ENCODE measurements at places on chromosomes 16 and 17. TPM values are rescaled to one million over a fixed set of nuclear protein-coding genes. Genes with fewer than 3 reads are reported as not detected.

DNA sequence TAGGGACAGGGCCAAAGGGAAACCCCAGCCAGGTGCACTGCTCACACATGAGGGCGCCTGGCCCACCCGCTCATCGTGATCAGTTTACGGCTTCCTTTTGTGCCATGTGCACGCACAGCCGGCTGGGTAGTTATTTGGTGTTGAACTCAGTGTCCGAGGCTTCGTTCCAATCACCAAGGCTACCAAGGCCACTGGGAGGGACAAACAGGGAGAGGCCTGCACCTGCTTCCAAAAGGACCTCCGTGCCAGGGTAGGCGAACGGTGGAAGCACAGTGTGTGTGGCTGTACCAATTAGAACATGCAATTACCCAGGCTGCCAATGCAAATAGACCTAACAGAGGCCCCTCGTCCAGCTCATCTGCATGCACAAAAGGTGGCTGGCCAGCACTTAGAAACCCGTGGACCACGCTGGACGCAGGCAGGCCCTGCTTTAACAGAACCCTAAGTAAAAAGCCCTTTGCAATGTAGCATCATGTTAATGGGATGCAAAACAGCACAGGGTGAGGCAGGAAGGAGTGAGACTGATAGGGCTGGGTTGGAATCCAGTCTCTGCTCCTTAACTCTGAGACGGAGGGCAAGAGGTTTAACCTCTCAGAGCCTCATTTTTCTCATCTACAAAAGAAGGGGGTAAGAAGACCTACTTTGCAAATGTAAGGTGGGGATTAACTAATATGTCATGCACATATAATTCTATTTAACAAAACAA lies 204.0 kb downstream of the XYLT1 start:
- DNase-seq = no peak

GRCh38 chr17:2369551-2370210 lies 31.2 kb downstream of the MNT start:
- DNase-seq = no peak

GRCh38 chr16:17766012-17766411 lies 295.3 kb upstream of the XYLT1 start:
- no peak for DNase-seq

The AP2B1 gene
- 233 TPM for total RNA-seq

The NUPR1 gene
- total RNA-seq = 1.4 TPM

The MMP28 gene
- total RNA-seq = 0.52 TPM

Measured in renal cortical epithelial cell (primary cell).